Esophagus squamous epithelium (tissue), 5 donors: ENCODE measurements at places on chromosomes 7 and 10.

DNA sequence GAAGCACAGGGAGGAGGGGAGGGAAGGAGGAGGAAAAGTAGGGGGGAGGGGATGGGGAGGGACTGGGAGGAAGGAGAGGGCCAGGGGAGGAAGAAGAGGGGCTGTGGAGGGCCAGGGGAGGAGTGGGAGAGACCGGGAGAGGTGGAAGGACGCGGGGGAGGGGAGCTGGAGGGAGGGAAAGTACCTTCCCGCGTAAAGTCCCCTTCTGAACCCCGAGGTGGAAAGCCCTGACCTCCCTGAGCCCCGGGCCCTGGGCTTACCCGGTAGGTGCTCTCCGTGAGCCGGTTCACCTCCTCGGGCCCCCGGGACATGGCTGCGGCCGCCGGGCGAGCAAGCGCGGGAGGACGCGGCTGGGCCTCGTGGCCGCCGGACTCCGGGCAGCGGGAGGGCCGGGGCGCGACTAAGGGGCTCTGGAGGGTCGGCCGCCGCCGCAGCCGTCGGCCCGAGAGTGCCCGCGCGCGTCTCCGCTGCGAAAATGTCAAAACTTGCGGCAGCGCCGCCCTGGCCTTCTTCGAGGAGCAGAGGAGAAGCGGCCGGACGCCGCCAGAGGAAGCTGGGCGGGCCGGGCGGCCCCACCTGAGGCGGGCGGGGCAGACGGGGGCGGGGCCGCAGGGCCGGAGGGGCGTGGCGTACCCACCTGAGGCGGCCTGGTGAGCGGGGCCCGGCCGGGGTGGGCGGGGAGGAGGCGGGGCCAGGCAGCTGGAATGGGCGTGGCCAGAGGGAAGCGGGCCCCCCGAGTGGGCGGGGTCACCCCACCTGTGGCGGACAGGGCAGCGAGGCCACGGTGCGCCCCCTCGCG, at the start of gene BAIAP2L1:
TSS of gene BAIAP2L1 (minus strand) at position 549 of the 799 bp plus-strand sequence. CDS start at position 311, 238 bp downstream.
- DNase-seq: peak; percentile 11

DNA sequence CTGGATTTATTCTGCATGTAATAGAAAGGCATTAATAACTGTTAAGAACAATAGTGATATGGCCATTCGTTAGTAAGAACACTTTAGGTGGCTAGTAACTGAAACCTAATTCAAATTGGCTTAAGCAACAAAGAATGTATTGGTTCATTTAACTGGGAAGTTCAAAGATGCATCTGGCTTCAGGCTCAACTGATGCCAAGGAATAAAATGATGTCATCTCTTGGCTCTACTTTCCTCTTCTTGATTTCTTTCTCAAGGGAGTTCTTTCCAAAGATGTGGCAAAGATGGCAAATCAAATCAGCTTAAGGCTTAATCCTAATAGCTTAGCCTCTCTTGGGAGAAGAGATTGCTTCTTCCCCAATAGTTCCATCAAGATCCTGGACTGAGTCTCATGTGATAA, 51.6 kb downstream of the PIK3CG start:
- no peak for DNase-seq

DNA sequence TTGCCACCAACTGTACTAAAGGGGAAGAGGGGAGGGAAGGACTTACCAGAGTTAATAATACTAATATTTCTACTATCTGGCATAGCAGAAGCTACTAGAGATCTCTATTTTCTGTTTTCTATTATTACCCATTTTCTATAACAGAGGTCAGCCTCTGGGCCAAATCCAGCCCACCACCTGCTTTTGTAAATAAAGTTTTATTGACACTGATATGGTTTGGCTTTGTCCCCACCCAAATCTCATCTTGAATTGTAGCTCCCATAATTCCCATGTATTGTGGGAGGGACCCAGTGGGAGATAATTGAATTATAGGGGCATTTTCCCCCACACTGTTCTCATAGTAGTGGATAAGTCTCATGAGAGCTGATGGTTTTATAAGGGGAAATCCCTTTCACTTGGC, 45.9 kb upstream of the CUL1 start:
- no peak for DNase-seq

DNA sequence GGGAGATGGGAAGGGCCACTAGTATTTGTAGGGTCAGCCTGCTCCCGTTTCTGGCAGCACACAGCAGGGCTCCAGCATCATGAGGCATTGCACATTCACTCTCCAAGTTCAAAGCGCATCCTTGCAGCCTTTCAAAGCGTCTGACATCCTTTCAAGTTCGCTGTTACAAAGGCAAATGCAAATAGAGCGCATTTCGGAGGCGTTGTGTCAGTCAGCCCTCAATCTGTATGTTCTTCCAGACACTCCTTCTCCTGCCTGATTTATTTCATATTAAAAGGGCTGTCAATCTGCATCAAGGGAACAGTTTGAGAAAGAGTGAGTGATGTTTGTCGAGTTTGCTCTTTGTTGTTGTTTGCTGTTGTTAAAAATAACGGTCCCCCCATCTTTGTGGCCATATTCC, 188.5 kb downstream of the SNX10 start:
- no peak for DNase-seq

- DNase-seq: no peak
These were observed 101.2 kb upstream of the APBB1IP start for GRCh38 chr10:26336979-26337378.
